CD4-positive, CD25-positive, alpha-beta regulatory T cell (primary cell): ENCODE measurements at places on chromosomes 3 and 15. TPM values are rescaled to one million over a fixed set of nuclear protein-coding genes. Genes with fewer than 3 reads are reported as not detected.

DNA sequence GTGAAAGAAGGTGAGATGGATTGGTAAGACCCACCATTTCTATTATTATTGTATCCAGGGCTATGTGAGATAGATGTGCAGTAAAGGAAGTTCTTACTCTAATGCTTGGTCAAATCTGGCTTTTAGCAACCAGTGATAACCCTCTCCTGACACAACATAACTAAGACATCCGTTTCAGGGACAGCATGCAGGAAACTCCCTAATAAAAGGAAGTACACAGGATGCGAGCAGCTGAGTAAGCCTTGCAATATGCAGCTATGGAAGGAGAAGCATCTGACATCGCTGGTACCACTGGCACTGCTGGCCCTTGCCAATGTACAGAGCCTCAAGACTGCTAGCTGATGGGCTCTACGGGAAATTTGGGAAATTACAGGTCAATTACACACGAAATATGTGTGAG lies 662.3 kb downstream of the NR2F2 start:
- no peak for DNase-seq

- no peak for DNase-seq
These were observed 31.5 kb upstream of the FBXL22 start for GRCh38 chr15:63565536-63566186.

DNA sequence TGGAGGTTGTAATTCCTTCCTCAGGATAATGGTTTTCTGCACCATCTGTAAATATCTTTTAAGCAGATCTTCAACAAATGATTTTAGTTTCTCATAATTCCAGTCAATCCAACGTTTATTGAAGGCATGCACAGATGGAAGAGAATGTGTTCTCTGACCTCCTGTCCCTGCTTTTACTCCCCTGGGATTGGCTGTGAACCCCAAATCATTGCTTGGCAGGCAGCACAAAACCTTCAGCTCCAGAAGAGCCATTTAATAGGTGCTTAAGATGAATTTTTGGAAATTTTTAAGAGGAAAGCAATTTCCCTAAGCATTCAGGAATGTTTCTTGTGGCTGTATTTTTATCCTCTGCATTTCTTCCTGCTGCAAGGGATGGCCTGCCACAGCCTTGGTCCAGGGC lies 25.5 kb upstream of the THSD4 start:
- DNase-seq = no peak

LCTL gene
- total RNA-seq = not detected

GRCh38 chr3:140128217-140128616 lies 193.2 kb downstream of the CLSTN2 start:
- DNase-seq = no peak

ZIC4 gene
- total RNA-seq = not detected

- DNase-seq = peak; percentile 27
These were observed 46.6 kb upstream of the ATP2B2 start for GRCh38 chr3:10551821-10552630.

LARP6 gene
- not detected for total RNA-seq

SCN11A gene
- not detected for total RNA-seq
